HL-60 (cell line): ENCODE measurements at places on chromosomes 11 and 22.

DNA sequence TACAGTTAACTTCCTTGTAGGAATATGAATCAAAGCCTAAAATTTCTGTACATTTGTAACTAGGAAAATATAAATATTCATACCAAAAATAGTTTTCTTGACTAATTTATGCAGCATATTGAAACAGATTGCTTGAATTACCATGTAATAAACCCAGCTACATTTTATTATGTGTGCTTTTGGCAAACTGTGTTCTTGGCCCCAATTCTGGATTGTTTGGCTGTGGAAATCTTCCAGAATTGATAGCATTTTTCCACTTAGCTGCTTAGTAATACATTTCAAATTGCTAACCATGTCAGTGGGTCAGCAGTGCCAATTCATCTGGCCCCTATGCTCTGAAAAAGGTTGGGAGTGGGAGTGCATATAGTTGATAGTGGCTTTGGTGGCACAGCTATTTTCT, 32.3 kb downstream of the PDHX start:
- no peak for DNase-seq

GRCh38 chr11:49377978-49378377, 169.6 kb upstream of the FOLH1 start:
- no peak for DNase-seq

GRCh38 chr11:102614485-102614884, 10.6 kb downstream of the MMP20 start:
- DNase-seq = no peak

- DNase-seq = no peak
Observed at GRCh38 chr22:45878051-45878781, 98.7 kb downstream of the WNT7B start.

- DNase-seq = no peak
Observed at GRCh38 chr22:30362651-30363281, 6.0 kb downstream of the CCDC157 start.

GRCh38 chr11:76209375-76209972, 3.2 kb upstream of the WNT11 start:
- no peak for DNase-seq

DNA sequence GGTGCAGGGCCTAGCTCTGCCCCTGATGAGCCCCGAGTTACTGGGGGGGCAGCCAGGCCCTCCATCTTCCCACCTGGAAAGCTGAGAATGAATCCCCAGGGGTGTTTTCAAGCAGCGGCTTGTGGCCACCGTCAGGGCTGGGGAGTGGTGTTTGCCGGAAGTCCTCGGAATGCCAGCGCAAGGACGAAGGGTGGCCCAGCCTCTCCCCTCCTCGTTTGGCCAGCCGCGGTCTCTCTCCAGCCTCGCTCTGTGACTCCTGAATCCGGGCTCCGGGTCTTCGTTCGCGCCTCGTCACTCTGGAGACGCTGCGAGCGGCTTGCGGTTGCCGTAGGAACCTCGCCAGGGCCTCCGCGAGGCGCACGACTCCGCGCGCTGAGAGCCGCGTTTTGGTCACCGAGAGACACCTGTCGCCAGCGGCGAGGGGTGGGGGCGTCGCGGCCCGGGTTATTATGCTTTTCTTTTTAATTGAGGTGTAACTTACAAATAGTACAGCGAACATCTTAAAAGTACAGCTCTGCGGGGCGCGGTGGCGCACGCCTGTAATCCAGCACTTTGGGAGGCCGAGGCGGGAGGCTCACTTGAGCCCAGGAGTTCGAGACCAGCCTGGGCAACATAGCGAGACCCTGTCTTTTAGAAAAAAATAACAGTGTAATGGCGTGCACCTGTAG, 6.3 kb upstream of the KDELR3 start:
- peak; percentile 52 for DNase-seq

- DNase-seq = no peak
Observed at GRCh38 chr11:75238595-75239440, 1.8 kb upstream of the TPBGL start.
